Left kidney (tissue), 8 donors: ENCODE measurements at places on chromosomes 13 and 19.

GRCh38 chr13:19185086-19185864 lies 3.7 kb upstream of the TUBA3C start:
- DNase-seq = no peak

- DNase-seq = no peak
Observed at GRCh38 chr13:36000028-36000427, 131.2 kb downstream of the DCLK1 start.

DNA sequence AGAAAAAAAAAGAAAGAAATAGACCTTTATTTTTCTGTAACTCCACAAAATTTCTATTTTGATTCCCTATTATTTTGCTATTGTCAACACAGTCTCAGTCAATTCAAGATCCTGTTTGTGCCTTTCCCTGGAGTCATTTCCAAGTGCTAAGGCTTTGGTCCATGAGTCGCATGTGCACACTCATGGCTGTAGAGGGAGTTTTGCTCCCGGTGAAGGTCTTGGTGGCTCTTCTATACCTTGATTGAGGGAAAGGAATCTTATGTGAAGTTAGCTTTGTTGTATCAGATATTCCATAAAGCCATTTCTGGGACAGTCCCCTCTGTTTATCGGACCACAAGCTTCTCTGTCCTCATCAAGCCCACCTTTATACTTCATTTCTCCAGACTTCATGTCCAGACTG lies 58.7 kb upstream of the ALOX5AP start:
- no peak for DNase-seq

DNA sequence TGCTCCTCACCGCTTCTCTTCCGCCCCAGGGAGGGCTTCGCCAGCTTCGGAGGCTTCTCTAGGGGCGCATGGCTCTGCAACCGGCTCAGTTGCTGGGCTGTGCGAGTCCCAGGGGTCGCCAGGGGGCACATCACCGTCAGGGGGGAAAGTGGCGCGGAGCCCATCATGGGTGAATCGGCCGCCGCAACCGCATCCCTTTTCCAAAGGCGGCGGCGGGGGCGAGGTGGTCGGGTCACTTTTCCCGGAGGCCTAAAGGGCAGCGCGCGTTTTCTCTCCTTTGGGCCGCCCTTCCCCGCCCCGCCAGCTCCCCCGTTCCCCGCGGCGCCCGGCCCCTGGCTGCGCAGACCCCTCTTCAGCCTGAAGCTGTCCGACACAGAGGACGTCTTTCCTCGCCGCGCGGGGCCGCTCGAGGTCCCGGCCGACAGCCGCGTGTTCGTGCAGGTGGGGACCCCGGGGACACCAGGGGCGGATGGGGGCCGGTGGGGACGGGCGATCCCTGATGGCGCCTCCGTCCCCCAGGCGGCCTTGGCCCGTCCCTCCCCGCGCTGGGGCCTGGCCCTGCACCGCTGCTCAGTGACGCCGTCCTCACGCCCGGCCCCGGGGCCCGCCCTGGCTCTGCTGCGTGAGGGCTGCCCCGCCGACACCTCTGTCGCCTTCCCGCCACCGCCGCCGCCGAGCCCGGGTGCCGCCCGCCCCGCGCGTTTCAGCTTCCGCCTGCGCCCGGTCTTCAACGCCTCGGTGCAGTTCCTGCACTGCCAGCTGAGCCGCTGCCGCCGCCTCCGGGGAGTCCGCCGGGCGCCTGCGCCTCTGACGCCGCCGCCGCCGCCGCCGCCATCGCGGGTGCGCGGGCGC lies 1.7 kb downstream of the TGFBR3L start:
- DNase-seq = no peak

- DNase-seq = no peak
Observed at GRCh38 chr13:46640843-46641242, 87.9 kb downstream of the LRCH1 start.

DNA sequence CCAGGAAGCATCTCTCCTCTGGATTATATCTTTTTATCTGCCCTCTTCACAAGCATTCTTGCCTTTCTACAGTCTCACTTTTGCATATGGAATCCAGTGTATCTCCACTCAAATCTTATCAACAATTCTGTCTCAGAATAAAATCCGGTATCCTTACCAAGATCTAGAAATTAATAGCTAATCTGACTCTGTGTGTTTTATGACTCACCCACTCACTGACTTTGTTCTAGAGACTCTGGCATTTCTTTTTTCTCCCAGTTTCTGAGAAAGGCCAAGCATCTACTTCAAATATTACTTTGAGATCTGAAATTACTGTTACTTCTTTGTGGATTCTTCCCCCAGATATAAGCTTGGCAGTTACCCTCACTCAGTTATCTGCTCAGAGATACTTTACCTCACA lies 913.5 kb upstream of the ATXN8OS start:
- DNase-seq = no peak

DNA sequence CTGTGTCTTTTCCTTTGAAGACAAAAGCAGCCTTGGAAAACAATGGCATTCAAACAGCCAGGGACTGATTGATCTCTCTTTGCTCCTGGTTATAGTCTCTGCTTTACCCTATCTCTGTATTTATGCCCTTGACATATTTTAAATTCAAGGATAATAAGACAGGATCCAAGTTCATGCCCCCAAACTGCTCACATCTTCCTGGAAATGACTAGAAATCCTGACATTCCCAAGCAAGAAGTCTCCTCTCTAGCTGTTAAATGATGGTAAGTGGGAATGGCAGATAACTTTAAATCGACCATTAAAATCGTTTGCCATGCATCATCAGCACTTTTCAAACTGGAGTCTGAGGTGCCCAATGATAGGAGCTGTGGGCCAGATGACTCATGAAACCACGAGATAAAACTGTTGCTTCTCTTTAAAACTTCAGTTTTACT lies 435.6 kb downstream of the FOXO1 start:
- DNase-seq = no peak

DNA sequence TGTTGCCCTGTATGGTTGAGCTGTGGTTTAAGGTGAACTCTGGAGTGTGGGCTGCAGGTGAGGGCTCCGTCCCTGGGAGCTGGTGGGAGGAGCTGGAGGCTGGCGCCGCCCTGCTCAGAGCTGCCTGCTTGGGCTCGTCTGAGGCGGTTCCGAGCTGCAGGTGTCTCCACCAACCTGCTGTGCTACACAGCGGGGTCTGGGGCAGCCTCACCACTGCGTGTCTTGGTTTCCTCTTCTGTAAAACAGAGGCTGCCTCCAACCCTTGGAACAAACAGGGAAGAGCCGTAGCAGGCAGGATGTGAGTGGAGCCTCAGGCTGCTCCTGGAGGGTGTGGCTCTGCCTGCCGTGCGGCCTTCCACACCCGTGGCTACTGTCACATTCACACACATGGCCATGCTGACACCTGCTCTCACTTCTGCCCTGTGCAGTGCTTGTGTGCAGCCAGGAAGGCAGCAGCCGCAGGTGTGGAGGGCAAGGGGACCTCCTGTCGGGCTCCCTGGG lies 21.4 kb downstream of the NAXD start:
- DNase-seq = no peak

- no peak for DNase-seq
Observed at GRCh38 chr13:91868351-91868750, 469.9 kb downstream of the GPC5 start.

- DNase-seq = no peak
Observed at GRCh38 chr13:37534676-37535075, 63.9 kb downstream of the POSTN start.

DNA sequence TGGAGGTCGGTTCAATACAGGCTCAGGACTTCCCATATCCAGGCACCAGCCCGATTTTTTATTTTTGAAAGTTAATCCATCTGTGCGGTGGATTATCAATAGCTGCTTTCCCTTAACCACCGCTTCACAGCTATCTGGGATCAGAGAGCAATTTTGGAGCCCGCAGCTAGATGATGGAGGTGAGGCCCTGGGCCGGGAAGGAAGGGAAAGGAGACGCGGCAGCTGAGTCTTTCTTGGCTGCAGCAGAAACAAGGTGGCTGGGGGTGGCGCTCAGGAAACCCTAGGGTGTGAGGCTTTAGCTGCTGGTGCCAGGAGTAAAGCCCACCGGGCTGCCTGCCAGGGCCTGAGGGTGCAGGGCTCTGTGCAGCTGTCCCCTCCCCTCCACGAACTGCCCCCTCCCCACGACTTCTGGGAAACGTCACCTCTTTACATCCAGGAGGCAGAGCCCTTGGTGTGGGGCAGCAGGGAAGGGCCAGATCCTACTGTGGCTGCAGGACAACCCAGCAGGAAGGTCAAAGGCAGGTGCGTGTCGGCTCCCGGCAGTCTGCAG lies 307.0 kb downstream of the ZNF536 start:
- no peak for DNase-seq

DNA sequence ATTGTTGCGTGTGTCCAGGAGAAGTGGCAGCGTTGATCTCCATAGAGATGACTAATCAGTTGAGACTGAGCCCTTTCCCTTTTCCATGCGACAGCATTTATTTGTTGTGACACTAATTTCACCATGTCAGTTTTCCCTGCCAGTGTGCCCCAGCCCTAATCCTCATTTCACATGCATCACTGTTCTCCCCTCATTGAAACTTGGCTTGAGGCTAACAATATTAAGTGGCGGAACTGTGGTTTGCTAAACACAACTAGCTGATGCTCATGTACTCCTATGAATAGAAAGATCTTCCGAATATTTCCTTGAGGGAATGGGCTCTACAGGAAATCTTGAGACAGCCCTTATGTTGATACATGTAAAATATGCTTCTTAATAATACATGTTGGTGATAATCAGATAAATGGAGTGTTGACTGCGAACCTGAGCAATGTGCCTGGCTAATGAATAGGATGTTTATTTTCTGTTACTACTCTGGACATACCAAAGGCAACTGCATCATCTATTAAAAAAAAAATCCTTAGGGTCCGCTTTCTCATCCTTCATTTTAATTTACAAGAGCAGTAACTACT lies 258.6 kb downstream of the ATP8A2 start:
- DNase-seq = no peak

DNA sequence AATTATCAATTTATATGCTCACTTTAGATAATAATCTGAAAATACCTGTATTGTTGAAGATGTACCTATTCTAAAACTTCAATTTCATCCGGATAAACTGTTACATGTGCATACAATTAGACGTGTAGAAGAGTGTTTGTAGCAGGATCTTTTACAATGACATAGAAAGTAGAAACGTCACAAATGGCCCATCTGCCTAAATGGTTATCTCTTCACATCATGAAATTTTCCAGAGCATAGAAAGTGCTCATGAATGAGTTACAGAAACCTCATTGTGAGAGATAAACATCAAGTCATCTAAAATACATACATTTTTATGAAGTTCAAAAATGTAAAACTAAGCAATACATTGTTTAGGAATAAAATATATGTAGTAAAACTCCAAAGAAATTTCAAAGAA lies 607.4 kb downstream of the GPC6 start:
- DNase-seq = no peak

DNA sequence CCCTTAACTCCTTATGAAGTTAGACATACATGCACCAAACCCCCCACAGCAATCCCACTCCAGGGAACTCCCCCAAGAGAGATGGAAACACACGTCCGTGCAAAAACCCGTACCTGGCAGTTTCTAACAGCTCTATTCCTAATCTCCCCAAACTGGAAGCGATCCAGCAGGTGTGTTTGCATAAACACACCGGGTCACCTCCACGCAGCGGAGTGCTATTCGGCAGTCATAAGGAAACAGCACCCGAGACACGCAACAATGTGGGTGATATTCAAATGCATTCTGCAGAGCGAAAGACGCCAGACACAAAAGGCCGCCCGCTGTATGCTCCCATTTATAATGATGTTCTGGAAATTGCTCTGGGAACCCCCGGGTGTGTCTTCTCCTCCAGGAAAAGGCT lies 6.8 kb upstream of the ZNRF4 start:
- no peak for DNase-seq

DNA sequence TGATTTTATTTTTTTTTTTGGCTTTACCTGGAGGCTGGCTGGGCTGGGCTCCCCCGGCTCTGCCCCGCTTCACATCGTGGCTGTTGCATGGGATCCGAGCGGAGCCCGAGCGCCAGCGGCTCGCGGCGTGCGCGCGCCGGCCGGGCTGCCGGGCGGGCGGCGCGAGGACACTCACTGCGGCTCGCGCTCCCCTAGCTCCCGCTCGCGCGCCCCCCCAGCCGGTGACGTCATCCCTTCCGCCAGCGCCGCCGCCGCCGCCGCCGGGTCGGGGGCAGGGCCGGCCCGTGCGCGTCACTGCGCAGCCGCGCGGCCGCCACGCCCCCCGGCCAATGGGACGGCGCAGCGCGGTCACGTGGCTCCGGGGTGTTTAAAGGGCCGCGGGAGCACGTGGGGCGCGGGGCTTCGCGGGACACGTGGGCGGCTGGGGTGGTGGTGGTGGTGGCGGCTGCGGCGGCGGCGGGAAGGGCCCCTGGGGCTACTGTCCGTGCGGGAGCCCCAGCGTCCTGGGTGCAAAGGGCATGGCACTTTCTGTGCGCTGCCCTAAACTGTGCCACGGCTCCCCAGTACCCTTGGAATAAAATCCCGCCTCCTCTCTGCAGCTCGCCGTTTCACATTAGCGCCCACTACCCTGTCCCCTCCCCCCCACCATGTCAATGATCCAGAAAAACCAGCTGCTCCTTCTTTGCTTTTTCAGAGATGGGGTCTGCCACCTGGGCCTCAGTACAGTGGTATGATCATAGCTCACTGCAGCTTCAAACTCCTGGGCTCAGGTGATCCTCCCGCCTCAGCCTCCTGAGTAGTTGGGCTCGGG lies at the start of gene PTPRS:
PTPRS (minus strand) TSS at position 176 of the 811 bp plus-strand sequence. CDS start 54,672 bp downstream, outside the sequence.
- peak; percentile 75 for DNase-seq

GRCh38 chr13:76231522-76232167 lies 595.5 kb downstream of the LMO7 start:
- no peak for DNase-seq

DNA sequence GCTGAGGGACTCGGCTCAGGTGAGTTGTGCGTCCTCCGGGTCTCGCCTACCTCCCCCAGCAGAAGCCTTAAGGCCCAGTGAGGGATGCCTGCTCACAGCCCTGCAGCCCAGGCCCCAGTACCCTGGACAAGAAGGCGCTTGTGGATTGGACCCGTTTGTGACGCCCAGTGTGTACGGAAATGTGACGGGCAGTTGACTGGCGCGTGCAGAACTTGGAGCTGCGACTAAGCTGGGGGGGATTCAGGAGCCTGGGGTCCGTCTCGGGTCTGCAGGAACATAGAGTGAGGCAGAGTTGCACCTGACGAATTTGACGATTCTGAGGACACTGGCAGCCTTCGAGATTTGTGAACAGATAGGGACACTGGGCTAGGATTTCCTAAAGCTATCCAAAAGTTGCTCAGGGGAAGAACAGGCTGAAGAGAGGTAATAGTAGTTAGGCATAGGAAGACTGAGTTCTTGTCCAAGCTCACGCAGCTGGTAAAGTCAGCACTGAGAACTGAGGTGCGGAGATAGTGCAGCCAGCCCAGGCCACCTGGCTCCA lies 519 bp downstream of the ZNF551 start:
- DNase-seq = no peak

DNA sequence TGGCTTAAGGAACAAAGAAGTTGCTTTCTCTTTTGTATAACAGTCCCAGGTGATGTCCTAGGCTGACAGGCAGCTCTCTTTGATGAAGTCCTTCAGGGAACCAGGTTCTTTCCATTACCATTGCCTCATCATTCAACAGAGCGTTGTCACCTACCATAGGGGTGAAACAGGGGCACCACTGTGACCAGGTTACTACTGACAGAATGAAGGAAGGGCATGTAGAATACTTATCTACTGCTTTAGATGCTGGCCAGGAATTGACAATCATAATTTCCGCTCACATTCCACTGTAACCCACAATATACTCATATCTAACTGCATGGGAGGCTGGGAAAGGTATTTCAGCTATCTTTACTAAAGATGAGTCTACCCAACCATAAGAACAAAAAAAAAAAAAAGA lies 148.0 kb upstream of the FNDC3A start:
- DNase-seq = no peak
